ENCODE measurements at places on chromosomes 3 and 15.
A peak's percentile ranks its signal among the peaks of the same experiment; 100 is the strongest.

GRCh38 chr15:88090481-88091011, 166.0 kb downstream of the NTRK3 start:
- DNase-seq, result no peak

DNA sequence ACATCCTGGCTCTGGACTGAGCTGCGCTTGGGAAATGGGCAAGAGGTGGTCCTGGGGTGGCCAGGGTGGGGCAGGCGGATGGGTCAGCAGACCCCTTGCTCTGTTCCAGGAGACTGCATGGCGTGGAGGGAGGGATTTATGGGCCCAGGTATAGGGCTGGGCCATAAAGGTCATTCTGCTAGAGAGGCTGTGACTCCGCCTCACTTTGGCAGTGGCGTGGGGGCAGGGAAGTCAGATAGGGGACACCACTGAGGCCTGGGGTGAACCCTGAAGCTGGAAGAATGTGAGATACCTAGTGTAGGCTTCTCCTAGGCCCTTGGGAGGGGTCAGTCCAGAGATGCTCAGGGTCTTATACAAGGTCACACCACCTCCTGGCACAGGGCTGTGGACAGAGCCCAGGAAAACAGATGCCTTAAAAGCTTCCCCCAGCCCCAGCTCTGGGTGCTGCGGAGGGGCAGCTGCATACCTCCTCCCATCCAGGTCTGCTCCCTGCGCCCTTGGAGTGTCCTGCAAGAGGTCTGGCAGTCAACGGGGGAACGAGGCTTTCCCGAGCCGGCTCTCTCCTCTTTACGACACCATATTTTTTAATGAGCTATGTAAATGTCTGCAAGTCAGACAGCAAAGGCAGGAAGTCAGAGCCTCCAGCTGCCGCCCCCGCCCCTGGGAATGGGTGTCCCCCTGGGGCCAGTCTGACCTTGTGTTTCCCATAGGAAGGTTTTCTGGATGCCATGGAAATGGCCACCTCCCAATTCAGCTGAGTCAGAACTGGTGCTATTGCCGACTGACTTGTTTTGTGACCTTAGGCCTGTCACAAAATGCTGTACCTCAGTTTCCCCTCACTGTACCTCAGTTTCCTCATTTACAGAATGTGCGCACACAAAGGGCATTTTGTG, 26.3 kb downstream of the LINGO1 start:
- peak; percentile 21 for DNase-seq

DNA sequence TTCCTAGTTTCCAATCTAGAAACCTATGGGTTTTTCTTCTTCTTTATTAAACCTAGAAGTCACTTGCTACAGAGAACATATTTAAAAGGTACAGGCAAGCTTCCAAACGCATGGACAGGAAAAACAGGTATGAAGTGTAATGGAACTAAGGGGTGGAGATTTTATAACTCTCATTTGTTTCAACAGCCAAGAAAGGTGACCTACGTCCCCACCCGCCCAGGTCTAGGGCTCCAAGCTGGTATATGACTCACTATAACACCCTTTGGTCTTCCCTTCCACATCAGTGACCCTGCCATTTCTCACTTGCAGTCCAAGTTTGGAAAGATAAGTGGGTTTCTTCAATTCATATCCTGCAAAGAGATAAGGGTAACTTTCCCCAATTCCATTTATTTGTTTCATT, 6.0 kb upstream of the LIPH start:
- DNase-seq, result peak; percentile 96

GRCh38 chr3:98945101-98945524, 43.6 kb upstream of the DCBLD2 start:
- no peak for DNase-seq

DNA sequence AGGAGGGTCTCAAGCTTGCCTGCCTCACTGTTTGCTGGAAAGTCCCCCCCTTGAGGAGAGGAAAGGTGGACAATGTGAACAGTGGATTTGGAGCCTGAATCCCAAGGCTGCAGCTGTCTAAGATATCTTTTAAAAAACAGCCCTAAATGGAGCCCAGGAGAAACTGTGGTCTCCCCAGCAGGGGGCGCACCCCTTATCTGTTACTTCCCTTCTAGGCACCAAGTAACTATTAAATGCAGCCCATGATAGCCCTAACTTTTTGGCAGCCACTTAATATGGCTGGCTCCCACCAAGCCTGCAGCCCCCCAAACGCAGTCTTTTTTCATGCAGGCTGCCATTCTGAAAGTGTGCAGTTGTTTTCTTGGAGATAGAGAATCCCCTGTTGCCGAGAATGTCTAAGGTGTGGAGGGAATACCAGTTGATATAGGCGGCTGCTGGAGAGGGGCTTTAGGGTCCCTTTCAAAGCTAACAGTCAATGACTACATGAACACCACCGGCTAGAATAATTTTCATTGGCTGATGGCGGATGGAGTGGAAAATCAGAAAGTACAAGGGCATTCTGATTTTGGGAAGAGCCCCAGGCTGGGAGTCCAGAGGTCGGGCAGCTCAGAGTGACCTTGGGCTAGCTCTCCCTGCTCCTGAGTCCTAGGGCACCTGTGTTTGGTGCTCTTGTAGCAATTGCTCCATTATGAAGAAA, 1.3 kb downstream of the RHCG start:
- no peak for DNase-seq

DNA sequence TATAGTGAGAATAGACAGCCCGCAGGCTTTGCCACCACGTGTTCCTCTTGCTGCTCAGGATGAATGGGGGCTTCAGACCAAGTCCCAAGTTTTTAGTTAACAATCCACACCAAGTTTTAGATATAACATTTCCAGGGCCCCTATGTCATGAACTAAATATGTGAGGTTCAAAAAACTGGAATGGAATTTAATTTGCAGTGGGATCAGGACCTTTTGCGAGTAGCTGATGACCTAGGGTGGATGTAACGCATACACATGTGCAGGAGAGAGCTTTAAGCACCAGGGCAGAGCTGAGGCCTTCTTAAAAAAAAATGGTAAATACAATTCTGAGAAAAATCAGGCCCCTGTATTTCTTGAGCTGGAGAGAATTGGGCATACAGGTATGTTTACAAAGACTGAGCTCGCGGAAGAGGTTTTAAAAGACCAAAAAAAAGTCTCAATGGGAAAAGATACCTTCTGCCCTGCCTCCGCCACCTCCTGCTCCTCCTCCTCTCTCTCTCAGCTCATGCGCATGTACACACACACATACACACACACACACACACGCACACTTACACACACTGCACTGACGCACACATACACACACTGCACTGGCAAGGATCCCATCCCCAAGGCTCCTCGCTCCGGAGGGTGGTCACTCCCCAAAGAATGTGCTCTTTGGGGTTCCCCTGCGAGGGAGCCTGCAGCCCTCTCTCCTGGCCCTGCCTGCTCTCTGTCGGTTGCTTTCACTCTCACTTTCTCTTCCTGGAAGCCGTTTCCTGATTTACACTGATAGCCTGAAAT, 48.2 kb upstream of the IGF1R start:
- DNase-seq, result peak; percentile 66

- no peak for DNase-seq
These were observed 13.4 kb downstream of the IL12A start for GRCh38 chr3:160001850-160002623.

Measured in small intestine (tissue), 16 donors.